T-helper 1 cell treated with Interleukin-12 subunit alpha and Interleukin-12 subunit beta and Interleukin-4 antibody, amounts not matched to agents 30 ng/mL and 1 ng/mL, for 36 hours (primary cell): ENCODE measurements at places on chromosomes 5 and 9. TPM values are rescaled to one million over a fixed set of nuclear protein-coding genes. Genes with fewer than 3 reads are reported as not detected.

SLC35A4 gene
- 87.0 and 96.5 TPM in 2 replicates for total RNA-seq

IFNA21 gene
- not detected in 2 replicates for total RNA-seq

CORO2A gene
- 3.8 and 3.9 TPM in 2 replicates for total RNA-seq

LCN12 gene
- 3.2 and 3.8 TPM in 2 replicates for total RNA-seq

SLC1A3 gene
- total RNA-seq: not detected in 2 replicates

GMCL2 gene
- not detected in 2 replicates for total RNA-seq

SPINK4 gene
- total RNA-seq: not detected in 2 replicates

LAMC3 gene
- 0.02 and 0.07 TPM in 2 replicates for total RNA-seq

PAIP1 gene
- 42.5 and 44.9 TPM in 2 replicates for total RNA-seq

FGF1 gene
- total RNA-seq: not detected in 2 replicates

BRINP1 gene
- total RNA-seq: not detected in 2 replicates

TERT gene
- 2.6 and 3.3 TPM in 2 replicates for total RNA-seq

GPX8 gene
- total RNA-seq: not detected in 2 replicates

TLX3 gene
- not detected in 2 replicates for total RNA-seq

CARTPT gene
- not detected in 2 replicates for total RNA-seq

GRXCR2 gene
- not detected in 2 replicates for total RNA-seq

GPR150 gene
- total RNA-seq: 0.22 and 0.54 TPM in 2 replicates

AIF1L gene
- total RNA-seq: 0.10 TPM in 2 replicates

RALGPS1 gene
- total RNA-seq: 3.3 and 3.8 TPM in 2 replicates

NXNL2 gene
- total RNA-seq: not detected in 2 replicates

ANKRD34B gene
- not detected in 2 replicates for total RNA-seq

STOML2 gene
- total RNA-seq: 141 and 143 TPM in 2 replicates

TRIM36 gene
- 0.39 TPM in 1 of 2 replicates, not detected in the other for total RNA-seq

COL15A1 gene
- total RNA-seq: 0.49 and 0.51 TPM in 2 replicates

GFRA3 gene
- total RNA-seq: 0.10 and 0.17 TPM in 2 replicates

FAM78A gene
- total RNA-seq: 102 and 105 TPM in 2 replicates

CCDC183 gene
- 0.42 and 0.56 TPM in 2 replicates for total RNA-seq

ARSK gene
- total RNA-seq: 4.4 and 4.8 TPM in 2 replicates

RAB3C gene
- total RNA-seq: not detected in 2 replicates

C7 gene
- total RNA-seq: not detected in 2 replicates

PCDHGA7 gene
- total RNA-seq: 0.15 and 0.24 TPM in 2 replicates

SPARC gene
- 0.42 and 0.44 TPM in 2 replicates for total RNA-seq

NEUROG1 gene
- total RNA-seq: not detected in 2 replicates

ENDOG gene
- 12.8 and 14.1 TPM in 2 replicates for total RNA-seq

SLC6A19 gene
- not detected in 2 replicates for total RNA-seq

DEPDC1B gene
- total RNA-seq: 28.9 and 29.5 TPM in 2 replicates

RABL6 gene
- total RNA-seq: 106 and 107 TPM in 2 replicates

TNFSF15 gene
- 3.8 and 3.9 TPM in 2 replicates for total RNA-seq

CDC25C gene
- total RNA-seq: 7.5 and 9.1 TPM in 2 replicates

AFF4 gene
- 45.5 and 46.9 TPM in 2 replicates for total RNA-seq

TMEM215 gene
- total RNA-seq: not detected in 2 replicates

PRLR gene
- not detected in 2 replicates for total RNA-seq

GDA gene
- total RNA-seq: 0.02 TPM in 1 of 2 replicates, not detected in the other

LEAP2 gene
- total RNA-seq: 2.7 and 3.8 TPM in 2 replicates

CCDC69 gene
- 53.6 and 57.9 TPM in 2 replicates for total RNA-seq

CLIC3 gene
- 1.4 and 1.8 TPM in 2 replicates for total RNA-seq

SAXO1 gene
- total RNA-seq: 0.29 TPM in 1 of 2 replicates, not detected in the other

VCAN gene
- 0.49 and 1.0 TPM in 2 replicates for total RNA-seq
